ENCODE measurements at places on chromosomes 13 and 19.

- no peak for DNase-seq
Observed at GRCh38 chr13:113942591-113943103, 31.2 kb downstream of the C13orf46 start.

GRCh38 chr13:25065974-25066770, 29.8 kb upstream of the PABPC3 start:
- DNase-seq, result no peak

DNA sequence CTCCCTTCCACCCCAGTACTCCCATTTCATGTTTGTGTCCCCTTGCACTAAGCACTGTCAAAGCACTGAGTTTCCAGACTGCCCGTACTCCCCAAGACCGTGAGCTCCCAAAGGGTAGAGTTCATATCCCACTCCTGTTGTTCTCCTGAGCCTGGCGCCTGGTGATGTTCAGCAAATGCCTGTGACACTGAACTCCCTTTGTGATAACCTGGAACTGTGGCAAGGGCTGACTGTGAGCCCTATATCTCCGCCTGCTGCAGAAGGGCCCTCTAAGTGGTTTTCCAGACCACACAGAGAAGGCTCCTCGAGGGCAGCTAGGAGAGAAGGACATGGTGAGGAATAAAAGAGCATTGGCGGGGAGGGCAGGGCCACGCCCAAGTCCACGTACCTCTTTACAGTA, 67.5 kb downstream of the ATP7B start:
- no peak for DNase-seq

DNA sequence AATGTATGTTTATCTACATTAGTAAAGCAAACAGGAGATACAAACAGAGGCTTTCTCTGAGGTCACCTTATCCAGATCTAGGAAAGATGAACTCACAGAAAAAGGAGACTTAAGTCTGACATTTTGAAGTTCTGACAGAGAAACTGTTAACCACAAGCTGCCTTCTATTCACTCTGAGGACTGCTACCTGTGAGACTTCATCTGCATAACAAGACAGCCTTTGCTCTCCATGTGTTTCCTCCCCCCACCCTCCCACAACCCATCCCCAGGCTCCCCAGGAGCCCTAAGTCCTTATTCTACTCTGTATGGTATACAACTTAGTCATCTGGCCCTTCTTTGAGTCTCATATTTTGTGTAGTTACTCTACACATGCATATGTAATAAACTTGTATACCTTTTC, 699.0 kb downstream of the FGF9 start:
- DNase-seq, result no peak

- DNase-seq, result peak; percentile 14
Observed at GRCh38 chr19:11323601-11324078, 15.8 kb downstream of the RAB3D start.

DNA sequence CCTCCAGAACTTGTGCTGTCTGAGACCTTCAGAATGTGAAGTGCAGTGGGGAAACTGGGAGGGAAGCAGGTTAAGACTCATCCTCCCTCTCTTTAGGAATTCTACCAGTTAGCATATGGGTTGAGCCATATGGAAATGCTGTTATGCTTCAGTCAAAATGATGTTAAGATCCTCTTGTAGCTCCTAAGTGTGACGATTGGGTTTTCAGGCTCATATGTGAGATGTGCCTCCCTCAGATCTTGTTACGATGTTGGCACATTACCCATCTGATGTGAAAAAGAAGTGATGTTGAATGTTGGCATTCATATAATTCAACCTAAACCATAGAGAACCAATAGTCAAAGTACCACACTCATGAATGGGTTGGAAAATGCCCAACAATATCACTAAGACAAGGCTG, 67.8 kb upstream of the IPO5 start:
- no peak for DNase-seq

GRCh38 chr19:36939153-36939552, 23.0 kb downstream of the ZNF568 start:
- DNase-seq, result peak; percentile 12

GRCh38 chr19:19743176-19743575, 10.3 kb upstream of the ZNF14 start:
- DNase-seq, result no peak

GRCh38 chr13:21297447-21297846, 121.0 kb downstream of the MRPL57 start:
- peak; percentile 11 for DNase-seq

GRCh38 chr13:34243403-34243802, 425.5 kb downstream of the RFC3 start:
- no peak for DNase-seq

- DNase-seq, result no peak
Observed at GRCh38 chr13:89751432-89751930, 1596.0 kb upstream of the MIR17HG start.

DNA sequence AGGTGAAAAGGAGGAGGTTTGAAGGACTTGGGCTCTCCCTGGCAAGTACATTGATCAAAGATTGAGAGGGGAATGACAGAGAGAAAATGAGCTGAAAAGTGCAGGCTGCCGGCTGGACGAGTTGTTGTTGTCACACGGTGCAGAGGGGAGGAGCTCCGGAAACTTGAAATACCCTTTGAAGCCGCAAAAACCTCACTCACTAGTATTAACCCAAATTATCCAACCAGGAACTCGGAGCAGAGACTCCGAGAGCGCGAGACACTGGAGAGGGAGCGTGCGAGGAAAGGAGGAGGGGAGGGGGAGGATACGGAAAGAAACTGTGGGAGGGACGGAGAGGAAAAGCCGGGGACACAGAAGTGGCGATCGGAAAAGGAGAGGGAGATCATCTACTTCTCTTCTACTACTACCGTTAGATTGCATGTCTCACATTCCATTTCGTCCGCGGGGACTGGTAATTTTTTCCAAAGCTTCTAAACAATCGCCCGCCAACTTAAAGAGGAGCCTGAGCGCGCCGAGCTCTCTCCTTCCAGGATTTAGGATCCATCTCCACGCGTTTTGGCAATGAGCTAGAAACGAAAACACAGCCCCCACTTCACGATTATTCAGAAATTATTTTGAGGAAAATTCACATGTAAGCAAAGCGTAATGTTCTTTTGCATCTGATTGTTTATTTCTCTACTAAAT, at the start of gene DACH1:
DACH1 (minus strand) TSS at position 74 of the 684 bp plus-strand sequence.
- peak; percentile 12 for DNase-seq

GRCh38 chr19:33750587-33751435, 45.9 kb upstream of the KCTD15 start:
- DNase-seq, result no peak

GRCh38 chr13:105220881-105221280, 1314.6 kb downstream of the EFNB2 start:
- no peak for DNase-seq

DNA sequence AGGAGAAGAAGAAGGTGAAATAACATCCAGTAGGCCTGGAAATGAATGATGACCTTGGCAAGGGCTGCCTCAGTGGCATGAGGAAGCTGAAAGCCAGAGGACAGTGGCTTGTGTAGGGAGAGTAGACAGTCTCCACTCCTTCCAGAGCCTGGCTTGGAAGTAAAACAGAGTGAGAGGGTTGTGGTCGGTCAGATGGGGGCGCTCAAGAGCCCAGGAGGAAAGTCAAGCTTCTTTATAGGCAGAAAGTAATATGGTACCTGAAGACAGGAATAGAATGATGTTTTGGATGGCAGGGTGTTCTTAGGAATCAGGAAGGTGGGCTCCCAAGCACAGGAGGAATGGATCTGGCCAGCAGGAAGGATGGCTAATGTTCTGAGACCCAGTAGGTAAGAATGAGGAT, 75.1 kb upstream of the TSC22D1 start:
- DNase-seq, result no peak

GRCh38 chr19:28037186-28037585, 1175.8 kb downstream of the UQCRFS1 start:
- no peak for DNase-seq

DNA sequence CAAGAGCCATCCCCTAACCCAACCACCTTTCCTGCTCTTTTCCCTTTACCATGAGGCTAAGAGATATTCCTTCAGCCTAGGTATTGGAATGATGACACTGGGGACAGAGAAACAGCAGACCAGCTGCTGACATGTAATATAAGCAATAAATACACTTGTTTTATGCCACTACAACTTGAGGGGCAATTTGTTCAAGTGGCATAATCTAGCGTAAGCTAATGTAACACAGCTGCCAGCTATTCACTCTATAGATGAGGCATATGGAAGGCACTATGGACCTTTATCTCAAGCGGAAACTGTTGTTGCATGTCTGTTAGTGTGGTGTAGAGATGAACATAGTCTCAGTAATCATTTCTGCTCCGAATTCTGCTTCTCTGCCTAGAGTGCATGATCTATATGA, 111.1 kb downstream of the STARD13 start:
- no peak for DNase-seq

- DNase-seq, result no peak
Observed at GRCh38 chr19:29089315-29089870, 123.6 kb downstream of the UQCRFS1 start.

DNA sequence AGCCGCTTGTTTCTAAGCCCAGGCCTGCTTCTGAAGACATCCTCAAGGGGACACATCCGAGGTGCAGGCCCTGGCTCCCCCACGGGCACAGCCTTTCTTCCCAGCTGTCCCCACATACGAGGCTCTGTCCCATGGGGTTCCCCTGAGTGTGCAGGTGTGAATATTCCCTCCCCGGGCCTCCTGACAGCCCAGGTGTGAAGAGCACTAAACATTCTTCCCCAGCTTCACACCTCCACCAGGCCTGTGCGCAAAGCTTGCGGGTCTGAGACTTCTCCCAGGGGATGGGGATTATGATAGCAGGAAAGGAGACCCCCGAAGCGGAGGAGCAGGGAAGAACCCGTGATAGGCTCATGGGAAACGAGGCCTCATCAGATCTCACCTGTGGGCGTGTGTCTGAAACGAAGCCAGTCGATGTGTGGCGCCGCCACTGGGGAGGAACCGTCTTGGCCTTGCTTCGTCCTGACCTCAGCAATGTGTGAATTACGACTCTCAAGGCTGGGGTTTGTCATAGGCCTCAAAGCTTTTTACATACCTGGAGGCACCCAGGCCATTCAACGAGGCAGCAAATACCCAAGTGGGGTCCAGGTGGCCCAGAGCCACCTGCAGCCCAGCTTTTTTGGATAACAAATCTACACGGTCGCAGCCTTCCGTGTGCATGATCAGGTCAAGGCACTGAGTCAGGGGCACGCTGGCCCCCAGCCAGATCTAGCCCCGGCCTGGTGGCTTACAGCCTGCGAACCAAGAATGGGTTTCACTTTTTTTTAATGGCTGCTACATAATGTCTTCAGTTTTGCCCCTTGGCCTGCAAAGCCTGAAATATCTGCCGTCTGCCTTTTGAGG, 134.3 kb downstream of the STK24 start:
- no peak for DNase-seq

- no peak for DNase-seq
Observed at GRCh38 chr13:31901985-31902384, 129.6 kb upstream of the FRY start.

- no peak for DNase-seq
Observed at GRCh38 chr13:30443957-30444404, 21.7 kb downstream of the UBE2L5 start.

GRCh38 chr19:17305517-17306284, at the start of gene MRPL34:
TSS of gene MRPL34 (plus strand) at chr19:17305872. CDS start at chr19:17305893, 21 bp downstream.
- peak; percentile 98 for DNase-seq
